NCI-H187 treated with DMSO at 0.1 percent for 48 hours (cell line): ENCODE measurements at places on chromosomes 7 and 10.

- DNase-seq, result no peak
Measured at GRCh38 chr7:112866424-112866823, 76.2 kb upstream of the TMEM168 start.

- DNase-seq, result no peak
Measured at GRCh38 chr7:94368371-94368791, 26.3 kb upstream of the COL1A2 start.

GRCh38 chr10:16894821-16895220 lies 77.6 kb upstream of the RSU1 start:
- DNase-seq, result no peak

DNA sequence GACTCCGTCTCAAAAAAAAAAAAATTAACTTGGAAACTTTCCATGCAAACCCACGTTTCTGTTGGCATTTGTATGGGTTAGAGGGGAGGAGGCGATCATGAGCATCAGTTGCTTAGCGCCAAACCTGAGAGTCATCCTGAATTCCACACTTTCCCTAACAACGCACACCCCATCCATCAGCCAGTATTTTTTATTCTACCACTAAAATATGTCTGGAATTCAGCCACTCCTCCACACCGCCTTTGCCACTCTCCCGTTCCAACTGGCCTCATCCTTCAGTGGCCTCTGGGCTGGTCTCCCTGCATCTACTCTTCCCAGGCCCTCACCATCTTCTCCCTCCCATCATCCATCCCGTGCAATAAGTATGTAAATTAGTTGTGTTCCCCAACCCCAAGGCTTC lies 4.7 kb upstream of the LMBR1 start:
- no peak for DNase-seq

- DNase-seq, result no peak
Measured at GRCh38 chr7:131538813-131539179, 17.6 kb downstream of the PODXL start.

DNA sequence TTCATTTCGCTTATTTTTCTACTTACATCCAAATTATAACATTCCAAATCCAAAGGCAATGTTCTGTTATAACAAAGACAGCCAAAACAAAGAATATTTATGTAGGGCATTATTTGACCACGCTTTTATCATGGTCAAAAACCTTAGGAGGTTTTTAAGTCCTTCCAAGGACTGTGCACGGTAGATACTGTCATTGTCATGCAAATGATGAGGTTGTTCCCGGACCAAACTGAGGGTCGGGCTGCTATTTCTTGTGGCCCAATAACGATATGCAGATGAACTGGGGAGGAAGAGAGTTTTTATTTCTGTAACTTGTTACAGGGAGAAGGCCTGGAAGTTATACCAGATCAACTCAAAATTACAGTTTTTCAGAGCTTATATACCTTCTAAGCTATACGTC lies 56.6 kb upstream of the STEAP4 start:
- DNase-seq, result no peak

DNA sequence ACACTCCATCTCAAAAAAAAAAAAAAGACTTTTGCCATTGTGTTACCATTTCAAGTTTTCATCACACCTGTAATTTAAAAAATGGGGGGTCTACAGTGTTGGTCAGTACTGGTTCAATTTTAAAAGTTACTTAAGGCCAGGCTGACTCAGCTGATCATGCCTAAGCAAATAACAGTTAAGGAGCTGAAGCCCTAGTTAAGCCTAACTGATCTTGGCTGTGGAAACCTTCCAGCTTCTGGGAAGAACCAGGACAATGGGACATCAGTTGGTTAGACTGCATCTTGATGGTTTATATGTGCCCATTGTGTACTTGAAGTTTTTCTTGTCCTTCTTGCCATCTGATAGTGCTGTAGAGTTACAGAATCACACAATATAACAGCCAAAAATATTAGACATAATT lies 26.7 kb downstream of the VCL start:
- DNase-seq, result no peak
